Stimulated activated CD4-positive, alpha-beta T cell treated with anti-CD3 and anti-CD28 coated beads, Interleukin-4, amount 100 ng/mL, for 1 hour (primary cell): ENCODE measurements at places on chromosomes 5 and 9.
A peak's percentile ranks its signal among the peaks of the same experiment; 100 is the strongest.

- no peak for DNase-seq
Observed at GRCh38 chr9:19018201-19018600, 14.8 kb downstream of the SAXO1 start.

DNA sequence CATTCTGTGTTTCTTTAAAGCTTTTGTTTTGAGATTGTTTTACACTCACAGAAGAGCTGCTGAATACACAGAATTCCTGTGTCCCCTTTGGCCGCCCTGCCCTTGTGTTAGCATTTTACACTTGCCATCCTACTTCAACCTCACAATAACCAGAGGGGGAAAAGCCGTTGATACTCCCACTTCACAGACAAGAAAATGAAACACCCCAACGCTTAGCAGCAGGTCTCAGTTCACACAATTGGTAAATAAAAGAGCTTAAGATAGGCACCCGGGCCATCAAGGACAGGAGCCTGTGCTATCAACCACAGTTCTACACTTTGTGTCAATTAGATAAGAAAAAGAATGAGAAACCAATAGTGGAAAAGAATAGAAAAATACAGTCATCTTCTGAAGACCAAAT is 178.0 kb downstream of the SYK start:
- DNase-seq, result no peak

DNA sequence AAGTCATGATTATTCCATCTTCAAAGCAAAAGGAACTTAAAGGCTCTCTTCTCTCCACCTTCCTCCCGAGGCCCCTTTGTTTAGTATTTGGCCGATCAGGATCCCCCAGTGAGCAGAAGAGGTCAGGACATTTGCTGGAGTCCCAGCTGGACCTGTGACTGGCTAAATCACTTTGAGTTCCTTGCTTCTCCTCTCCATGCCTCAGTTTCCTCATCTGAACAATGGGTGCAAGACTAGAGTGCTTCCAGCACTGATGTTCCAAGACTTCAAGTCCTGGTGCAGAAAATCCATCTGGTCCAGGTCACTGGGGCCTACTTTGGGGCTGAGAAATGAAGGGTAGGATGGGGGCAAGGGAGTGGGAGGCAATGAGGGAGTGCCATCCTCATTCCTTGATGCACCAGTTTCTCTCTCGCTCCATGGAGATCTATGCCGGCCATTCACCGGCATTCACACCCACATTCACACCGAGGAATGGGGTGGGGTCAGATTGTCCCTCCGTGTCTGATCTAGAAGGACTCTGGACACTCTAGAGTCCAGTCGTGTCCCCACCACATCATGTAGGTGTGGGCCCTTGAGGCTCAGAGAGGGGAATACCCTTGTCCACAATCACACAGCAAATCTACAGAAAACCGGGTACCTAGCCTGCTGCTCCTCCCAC is 38.7 kb upstream of the IL17B start:
- no peak for DNase-seq

DNA sequence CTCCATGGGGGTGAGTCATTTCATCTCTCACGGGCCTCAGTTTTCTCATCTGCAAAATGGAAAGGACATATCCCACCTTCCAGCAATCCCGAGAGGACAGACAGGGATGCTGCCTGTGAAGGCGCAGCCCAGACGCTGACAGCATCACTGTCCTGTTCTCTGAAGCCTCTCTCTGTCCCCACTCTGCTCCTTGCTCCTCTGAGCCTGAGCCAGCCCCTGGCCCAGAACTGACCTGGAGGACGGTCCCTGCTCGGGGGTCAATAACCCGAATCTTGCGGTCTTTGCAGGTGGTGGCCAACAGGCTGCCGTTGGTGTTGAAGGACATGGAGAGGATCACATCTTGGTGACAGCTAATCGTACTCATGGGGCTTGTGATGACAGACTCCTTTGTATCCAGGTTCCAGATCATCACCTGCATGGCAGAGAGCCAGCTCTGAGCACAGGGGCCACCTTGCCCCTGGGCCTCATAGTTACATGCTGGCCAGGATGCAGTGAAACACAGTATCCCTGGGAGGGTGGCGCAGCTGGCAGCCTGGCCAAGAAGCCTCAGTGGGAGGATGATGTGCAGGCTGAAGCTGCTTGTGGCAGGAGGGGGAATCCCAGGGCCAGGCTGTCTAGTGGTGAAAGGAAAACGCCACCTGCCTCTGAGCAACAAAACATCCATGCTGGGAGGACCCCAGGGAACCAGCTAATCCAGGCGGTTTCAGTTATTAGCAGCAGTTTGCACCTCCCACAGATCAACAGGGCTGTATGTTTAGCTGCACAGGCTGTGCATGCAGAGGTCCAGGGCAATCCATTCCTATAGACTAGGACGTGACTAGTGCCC is 14.0 kb upstream of the TRIM14 start:
- no peak for DNase-seq

DNA sequence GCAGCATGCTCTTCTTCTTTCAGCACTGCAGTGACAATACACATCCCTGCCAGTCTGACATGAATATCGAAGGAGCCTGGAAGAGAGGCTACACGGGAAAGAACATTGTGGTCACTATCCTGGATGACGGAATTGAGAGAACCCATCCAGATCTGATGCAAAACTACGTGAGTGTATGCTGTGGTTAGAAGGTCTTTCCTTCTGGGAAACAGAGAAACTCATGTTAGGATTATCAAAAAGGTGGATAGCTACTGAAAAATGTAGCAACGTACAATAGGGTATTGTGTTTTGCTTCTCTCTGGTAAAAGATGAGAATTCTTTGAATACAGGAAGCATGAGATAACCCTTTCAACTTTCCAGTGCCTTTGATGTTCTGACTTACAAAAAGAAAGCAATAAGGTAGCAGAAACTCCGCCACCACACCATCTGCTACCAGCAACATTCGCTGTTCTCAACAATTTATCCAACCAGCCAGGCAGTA is 133.3 kb downstream of the PCSK5 start:
- DNase-seq, result peak; percentile 15

DNA sequence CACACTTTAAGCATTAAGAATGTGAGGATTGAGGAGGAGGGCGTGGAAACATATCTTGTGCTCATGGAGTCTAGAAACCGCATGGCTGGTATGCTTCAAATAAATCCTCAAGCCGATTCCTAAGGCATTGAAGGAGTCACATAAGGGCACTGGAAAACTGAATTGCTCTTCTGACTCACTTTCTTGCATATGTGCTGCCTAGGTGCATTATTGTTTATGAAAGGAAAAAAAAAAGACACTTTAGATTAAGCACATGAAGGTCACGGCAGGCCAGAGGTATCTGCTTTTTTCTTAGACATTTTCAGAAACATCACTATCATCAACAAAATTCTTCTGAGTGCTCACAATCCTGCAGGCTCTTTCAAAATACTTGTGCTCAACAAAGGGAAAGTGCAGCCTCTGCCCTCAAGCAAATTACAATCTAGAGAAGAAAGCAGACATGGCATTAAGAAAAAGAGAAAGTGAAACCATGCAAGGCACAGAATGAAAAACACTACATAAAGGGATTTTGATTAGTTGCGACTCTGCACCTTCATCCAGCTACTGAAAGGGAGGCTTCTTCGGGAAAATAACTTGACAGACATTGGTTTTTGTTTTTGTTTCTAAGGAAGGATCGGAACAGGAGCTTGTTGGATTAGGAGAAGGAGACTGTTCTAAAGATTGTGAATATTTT is 2117.6 kb downstream of the MAT2B start:
- DNase-seq, result no peak

DNA sequence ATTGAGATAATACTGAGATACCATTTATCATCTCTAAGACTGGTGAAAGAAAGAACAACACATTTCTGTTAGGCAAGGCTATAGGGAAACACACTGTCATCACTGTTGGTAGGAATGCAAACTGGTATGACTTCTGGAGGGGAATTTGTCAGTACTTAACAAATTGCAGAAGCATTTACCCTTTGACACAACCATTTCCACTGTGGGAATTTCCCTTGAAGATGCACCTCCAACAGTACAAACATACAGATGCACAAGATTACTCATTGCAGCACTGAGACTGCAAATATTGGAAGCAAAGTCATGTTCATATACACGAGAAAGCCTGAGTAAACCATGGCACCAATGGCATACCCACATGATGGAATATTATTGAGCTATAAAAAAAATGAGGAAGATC is 17.6 kb downstream of the GM2A start:
- no peak for DNase-seq
